NCI-H774 (cell line): ENCODE measurements at places on chromosomes 2 and 18.

DNA sequence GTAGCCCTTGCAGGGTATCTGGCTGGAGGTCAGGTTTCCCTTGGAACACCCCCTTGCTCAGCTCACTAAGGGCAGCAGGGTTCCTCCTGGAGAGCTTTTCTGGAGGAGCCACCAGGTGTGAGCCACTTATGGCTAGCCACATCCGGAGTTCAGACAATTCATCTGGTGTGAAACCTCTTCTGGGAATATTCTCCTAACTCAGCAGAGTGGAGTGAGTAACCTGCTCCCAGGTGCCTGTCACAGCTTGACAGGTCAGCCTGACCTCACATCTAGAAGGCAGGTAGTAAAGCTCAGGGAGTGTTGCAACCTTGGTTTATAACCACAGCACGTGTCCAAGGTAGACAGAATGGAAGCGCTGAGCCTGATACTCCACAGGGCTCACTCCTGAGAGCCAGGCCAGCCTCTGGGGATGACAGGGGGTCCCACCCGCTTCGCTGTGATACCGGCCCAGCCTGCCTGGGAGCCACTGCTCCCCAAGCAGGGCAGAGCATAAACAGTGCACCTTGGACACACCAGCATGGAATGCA lies 62.6 kb upstream of the TGFA start:
- DNase-seq = peak; percentile 2

DNA sequence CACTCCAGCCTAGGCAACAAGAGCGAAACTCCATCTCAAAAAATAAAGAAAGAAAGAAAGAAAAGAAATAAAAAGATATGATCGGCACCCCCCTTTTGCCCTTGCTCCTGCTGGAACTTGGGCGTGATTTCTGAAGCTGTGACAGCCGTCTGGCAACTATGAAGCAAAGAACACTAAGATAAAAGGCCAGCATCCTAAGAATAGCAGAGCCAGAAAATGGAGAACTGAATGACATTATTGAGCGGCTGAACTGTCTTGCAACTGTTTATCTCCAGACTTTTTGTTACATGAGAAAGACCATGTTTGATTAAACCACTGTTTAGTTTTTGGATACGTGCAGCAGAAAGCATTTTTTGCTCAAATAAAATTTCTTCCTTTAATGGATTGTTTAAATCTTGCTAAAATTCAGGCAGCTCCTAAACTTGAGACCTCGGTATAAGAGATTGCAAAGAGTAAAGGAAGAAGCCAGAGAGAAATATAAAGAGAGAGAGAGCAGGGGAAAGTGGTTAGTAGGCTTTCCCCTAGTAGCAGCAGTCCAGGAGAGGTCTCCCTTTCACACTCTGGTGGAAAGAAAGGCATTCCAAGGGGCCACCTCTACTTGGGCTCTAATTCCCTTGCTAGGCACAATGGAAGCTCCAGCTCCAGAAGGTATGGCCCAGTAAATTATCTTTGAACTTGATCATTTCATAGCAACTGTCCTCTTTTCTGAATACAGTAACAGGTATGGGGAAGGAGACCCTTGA lies 8.2 kb upstream of the MBD2 start:
- DNase-seq = no peak

DNA sequence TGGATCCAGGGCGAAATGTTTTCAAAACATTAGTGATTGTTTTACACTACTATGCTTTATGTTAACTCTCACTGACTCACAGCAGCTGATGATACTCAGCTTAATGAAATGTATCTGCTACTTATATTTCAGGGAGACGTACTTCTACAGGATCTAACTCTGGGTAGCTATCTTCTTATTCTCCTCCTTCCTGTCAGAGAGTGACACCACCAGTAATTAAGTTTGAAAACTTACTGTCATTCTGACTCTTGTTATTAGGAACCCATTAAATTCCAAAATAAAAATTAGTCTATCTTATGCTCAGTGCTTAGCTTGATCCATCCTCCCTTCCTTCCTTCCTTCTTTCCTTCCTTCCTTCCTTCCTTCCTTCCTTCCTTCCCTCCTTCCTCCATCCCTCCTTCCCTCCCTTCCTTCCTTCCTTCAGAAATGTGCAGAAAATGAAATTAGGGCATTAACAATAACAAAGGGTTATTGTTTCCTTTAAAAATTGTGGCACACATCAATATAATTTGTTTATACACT lies 441.1 kb downstream of the MEIS1 start:
- DNase-seq = no peak

GRCh38 chr2:212136216-212136795 lies 402.3 kb downstream of the ERBB4 start:
- DNase-seq = no peak
